M059J (cell line): ENCODE measurements at places on chromosomes 3 and 15. TPM values are rescaled to one million over a fixed set of nuclear protein-coding genes. Genes with fewer than 3 reads are reported as not detected.

TRPM1 gene
- total RNA-seq, result 0.02 TPM in 1 of 2 replicates, not detected in the other

ZBTB11 gene
- total RNA-seq, result 15.6 and 24.8 TPM in 2 replicates

TMCO5A gene
- total RNA-seq, result not detected in 2 replicates

HAPLN3 gene
- total RNA-seq, result 2.2 and 3.2 TPM in 2 replicates

RTP4 gene
- 38.1 and 42.8 TPM in 2 replicates for total RNA-seq

- DNase-seq, result no peak
Observed at GRCh38 chr3:16844791-16845190, 40.0 kb upstream of the PLCL2 start.

- DNase-seq, result no peak
Observed at GRCh38 chr3:42288385-42288784, 22.4 kb upstream of the CCK start.

- no peak for DNase-seq
Observed at GRCh38 chr3:87615506-87615905, 339.1 kb upstream of the POU1F1 start.

DNA sequence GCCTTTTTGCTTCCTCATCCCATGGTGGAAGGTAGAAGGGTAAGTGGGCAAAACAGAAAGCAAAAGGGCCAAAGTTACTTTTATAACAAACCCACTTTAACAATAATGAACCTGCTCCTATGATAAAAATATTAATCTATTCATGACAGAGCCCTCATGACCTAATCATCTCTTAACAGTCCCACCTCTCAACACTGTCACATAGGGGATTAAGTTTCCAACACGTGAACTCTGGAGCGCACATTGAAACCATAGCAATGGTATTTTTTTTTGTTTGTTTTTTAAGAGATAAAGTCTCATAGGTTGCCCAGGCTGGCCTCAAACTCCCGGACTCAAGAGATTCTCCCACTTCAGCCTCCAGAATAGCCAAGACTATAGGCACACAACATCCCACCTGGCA is 30.7 kb downstream of the KATNBL1 start:
- DNase-seq, result no peak

DNA sequence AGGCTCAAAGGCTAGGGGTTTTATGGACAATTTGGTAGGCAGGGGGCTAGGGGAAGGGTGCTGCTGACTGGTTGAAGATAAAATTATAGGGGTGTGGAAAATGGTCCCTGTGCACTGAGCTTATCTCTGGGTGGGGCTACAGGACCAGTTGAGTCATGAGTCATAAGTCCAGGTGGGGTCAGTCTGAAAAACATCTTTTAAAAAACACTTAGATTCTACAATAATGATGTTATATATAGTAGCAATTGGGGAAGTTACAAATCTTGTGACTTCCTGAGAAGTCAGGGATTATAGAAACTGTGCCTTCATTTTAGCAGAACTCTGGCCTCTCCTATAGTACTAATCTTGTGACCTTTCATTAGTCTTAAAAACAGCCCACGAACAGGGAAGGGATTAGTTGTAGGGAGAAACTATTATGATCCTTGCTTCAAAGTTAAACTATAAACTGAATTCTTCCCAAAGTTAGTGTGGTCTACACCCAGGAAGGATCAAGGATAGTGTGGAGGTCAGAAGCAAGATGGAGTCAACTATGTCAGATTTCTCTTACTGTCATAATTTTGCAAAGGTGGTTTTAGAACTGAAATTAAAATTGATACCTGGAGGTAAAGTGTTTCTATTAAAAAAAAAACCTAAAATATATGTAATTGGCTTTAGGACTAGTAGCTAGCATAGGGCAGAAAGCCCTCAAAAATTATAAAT is 130.1 kb downstream of the P2RY1 start:
- DNase-seq, result no peak

- no peak for DNase-seq
Observed at GRCh38 chr15:95303713-95304112, 1026.8 kb upstream of the NR2F2 start.

GRCh38 chr3:21517184-21517583 is 233.8 kb downstream of the ZNF385D start:
- no peak for DNase-seq

DNA sequence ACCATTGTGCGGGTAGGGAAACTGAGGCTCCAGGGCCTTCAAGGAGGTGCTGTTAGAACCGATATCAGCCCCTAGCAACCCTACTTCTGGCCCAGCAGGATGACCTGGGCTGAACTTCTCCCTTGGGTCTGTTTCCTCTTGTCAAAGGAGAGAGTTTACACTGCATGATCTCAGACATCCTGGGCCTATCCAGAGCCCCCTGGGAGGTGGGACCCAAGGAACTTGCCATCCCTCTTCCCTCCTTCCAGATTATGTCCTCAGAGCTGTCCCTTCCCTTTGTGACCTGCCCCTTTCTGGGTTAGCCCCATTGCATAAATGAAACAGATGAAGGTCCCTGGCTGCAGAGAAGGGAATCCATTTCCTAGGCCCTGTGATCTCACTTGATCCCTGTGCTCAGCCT is 12.3 kb upstream of the DNAH1 start:
- DNase-seq, result no peak

- no peak for DNase-seq
Observed at GRCh38 chr3:195403841-195404408, 38.9 kb downstream of the ACAP2 start.

DNA sequence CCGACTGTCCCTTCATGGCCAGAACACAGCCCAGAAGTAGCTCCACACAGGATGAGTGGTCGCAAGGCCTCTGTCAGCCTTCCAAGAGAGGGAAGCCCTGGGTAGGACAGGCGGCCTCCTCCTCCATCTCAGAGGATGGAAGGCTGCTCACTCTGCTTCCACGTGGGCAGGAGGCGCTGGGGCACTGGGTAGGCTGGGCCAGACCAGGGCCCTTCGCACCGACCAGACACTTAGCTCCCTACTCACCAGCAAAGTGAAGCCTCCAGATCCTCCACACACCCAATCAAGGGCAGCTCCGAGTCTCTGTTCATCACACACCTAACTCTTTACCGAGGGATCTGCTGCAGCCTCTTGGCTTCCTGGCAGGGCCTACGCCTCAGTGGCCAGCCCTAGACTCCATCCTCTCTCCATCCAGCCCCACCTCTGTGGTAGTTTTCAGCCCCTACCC is 24.3 kb upstream of the PLXNA1 start:
- no peak for DNase-seq

GRCh38 chr3:48830715-48831114 is 17.0 kb downstream of the PRKAR2A start:
- DNase-seq, result no peak

GRCh38 chr3:79994397-79994796 is 226.6 kb upstream of the ROBO1 start:
- no peak for DNase-seq

- no peak for DNase-seq
Observed at GRCh38 chr3:186882150-186882524, 39.6 kb downstream of the ADIPOQ start.

DNA sequence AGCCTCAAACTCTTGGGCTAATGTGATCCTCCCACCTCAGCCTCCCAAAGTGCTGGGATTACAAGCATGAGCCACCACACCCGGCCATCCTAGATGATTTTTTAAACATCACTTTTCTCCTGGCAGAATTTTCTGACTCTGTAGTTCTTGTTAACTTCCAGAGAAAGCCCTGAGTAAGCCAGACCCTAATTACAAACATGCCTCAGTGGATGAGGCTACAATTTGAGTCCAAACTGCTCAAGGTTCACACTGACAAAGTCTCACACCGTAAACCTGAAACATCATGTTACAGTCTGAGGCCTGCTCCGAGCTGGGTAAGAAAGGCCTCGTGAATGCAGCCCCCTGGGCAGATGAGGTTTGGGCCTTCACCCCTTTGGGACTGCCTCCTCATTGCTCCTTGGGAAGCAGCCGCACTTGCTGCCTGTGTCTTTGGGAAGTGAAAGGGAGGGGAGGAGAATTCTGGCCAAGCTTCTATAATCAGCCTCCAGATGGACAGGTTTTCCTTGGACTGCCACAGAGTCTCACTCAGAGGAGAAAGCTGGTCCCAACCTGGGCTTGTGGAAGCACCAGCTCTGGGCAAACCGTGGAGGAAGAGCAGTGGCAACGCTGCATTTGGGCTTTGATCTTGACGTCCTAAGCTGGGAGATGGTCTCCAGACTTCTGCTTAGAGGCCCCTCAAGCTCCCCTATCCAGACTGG is 46.0 kb downstream of the CA12 start:
- DNase-seq, result no peak

GRCh38 chr3:187567021-187567420 is 103.2 kb downstream of the SST start:
- DNase-seq, result peak; percentile 73

DNA sequence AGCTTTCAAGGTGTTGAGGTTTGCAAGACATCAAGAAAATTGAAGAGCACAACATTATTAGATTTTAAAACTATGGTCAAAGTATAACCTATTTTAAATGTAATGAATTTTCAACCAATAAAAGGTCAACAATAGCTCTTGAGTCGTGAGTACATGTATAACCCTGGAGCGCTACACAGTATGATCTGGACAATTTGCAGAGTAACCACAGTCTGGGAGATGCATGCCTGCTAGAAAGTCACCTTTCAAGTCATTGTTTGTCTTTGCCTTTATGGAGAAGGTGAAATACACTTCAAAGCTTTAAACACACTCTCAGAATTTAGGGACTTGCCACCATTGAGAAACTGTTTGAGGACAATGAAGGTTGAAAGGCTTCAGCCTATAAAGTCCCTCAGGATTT is 112.6 kb upstream of the ALCAM start:
- DNase-seq, result no peak

- no peak for DNase-seq
Observed at GRCh38 chr3:12352755-12353154, 63.9 kb downstream of the PPARG start.

DNA sequence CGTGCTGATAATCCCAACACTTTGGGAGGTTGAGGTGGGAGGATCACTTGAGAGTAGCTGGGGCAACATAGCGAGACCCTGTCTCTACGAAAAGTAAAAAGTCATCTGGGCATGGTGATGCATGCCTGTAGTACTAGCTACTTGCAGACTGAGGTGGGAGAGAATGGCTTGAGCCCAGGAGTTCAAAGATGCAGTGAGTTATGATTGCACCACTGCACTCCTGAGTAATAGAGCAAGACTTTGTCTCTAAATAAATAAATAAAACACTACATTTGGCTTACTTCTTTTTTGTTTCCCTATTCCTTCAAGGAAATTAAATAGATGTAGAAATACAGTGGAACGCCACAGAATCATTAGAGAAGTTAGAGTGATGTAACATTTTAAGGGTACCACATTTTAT is 20.1 kb upstream of the LDHAL6B start:
- no peak for DNase-seq

GRCh38 chr15:39539466-39539865 is 41.4 kb upstream of the THBS1 start:
- DNase-seq, result no peak

GRCh38 chr15:59591356-59591755 is 20.2 kb upstream of the GCNT3 start:
- no peak for DNase-seq

- DNase-seq, result no peak
Observed at GRCh38 chr3:144462337-144462736, 490.7 kb downstream of the DIPK2A start.

- no peak for DNase-seq
Observed at GRCh38 chr15:38860674-38861073, 296.1 kb upstream of the RASGRP1 start.

- no peak for DNase-seq
Observed at GRCh38 chr3:61015859-61016258, 235.4 kb downstream of the FHIT start.

DNA sequence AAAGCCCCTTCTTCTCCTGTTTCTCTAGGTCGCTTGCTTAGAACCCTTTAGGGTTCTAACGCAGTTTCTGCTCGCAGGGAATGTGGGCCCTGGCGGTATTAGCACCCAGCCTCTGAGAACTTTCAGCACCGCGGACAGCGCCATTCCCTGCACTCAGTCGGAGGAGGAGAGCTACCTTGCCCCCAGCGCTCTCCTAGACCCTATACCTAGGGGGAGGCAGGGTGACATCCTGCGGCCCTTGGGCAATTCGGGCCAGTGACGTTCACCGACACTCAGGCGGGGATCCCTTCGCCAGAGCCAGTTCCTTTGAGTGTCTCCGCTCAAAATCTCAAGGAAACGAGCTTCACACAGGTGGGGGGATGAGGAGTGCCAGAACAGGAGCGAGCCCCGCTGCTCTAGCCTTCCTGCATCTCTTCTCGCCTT is 1.3 kb downstream of the SLC7A14 start:
- peak; percentile 79 for DNase-seq

- DNase-seq, result no peak
Observed at GRCh38 chr3:1578124-1578806, 485.4 kb downstream of the CNTN6 start.

- no peak for DNase-seq
Observed at GRCh38 chr3:181330821-181331563, 341.5 kb upstream of the DNAJC19 start.

GRCh38 chr15:95520511-95520910 is 810.0 kb upstream of the NR2F2 start:
- peak; percentile 18 for DNase-seq

DNA sequence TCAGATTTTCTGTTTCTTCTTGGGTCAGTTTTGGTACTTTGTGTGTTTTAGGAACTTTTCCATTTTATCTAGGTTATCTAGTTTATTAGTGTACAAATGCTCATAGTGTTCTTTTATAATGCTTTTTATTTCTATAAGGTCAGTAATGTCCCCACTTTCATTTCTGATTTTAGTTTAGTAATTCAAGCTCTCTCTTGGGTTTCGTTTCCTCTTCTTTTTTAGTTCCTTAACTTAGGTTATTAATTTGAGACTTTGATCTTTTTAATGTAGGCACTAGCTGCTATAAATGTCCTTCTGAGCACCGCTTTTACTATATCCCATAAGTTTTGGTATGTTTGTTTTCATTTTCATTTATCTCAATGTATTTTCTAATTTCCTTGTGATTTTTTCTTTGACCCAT is 27.0 kb upstream of the CD200R1L start:
- DNase-seq, result no peak

GRCh38 chr15:37682304-37682703 is 252.1 kb upstream of the TMCO5A start:
- peak; percentile 21 for DNase-seq

- peak; percentile 46 for DNase-seq
Observed at GRCh38 chr3:32296251-32297204, 58.0 kb downstream of the CMTM8 start.

DNA sequence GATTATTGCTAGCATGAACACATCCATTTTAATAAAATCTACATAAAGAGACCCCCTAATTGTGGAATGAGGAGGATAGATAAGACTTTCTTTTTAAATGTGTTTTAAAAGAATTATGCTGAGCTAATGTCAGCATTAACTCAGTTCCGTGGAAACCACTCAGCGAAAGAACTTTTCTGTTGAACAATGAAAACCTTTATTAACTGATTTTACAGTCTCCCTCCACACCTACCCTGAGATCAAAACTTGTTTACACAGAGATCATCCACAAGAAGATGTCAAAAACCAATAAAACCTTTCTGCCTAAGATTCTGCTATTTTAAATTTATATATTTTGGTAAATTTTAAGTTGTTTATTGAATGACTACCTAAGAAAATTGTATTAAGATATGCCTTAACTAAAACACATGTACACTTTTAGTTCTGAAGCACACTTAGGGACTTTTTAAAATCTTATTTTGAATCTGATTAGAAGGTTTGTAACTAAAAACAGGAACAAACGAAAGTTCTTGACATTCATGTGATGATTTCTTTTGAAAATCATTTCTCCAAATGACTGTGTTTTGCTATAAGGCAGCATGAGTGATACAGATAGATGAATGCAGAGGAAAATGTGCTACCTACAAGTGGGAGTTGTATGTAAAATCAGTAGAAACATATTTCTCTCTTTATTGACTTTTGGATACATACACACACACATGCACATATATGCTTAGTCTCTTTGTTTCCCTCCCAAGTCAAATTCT is 369.0 kb downstream of the UNC13C start:
- DNase-seq, result no peak
